Naive thymus-derived CD8-positive, alpha-beta T cell (primary cell): ENCODE measurements at places on chromosomes 12 and 14. TPM values are rescaled to one million over a fixed set of nuclear protein-coding genes. Genes with fewer than 3 reads are reported as not detected.

- DNase-seq, result no peak
Observed at GRCh38 chr14:102738373-102739189, 38.7 kb upstream of the TRAF3 start.

DNA sequence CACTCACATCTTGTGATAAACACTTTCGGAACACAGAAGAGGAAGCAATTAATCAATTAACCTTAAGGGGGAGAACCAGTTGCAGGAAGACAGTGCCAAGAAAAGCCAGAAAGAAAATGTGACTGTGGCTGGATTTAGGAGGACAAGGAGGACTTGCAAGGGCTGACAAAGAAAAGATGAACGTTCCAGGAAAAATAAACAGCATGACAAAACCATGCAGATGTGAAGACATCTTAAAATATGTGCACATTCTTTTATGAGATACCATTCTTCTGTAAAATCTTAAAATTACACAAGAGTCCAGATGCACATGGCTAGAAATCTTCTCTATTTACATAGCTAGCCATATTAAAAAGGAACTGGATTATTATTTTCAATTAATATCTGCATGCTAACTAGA lies 33.4 kb downstream of the KITLG start:
- no peak for DNase-seq

B3GNT4 gene
- polyA plus RNA-seq, result 0.25 TPM

DNA sequence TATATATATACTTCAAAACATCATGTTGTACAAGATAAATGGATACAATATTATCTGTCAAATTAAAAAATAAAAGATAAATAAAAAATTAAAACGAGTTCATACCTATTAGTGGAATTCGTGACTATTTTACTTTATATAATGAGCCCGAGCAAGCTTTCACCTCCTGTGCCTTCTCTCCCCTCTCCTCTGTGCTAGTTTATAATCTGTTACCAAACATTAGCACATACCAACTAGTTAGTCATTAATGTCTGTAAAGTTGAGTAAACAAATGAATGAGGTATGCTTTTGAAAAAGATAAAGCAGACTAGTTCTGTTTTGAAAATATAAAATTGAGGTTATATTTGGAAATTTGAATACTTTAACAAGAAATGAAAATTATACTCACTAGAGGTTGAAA lies 84.0 kb downstream of the LRRC9 start:
- DNase-seq, result no peak

DNA sequence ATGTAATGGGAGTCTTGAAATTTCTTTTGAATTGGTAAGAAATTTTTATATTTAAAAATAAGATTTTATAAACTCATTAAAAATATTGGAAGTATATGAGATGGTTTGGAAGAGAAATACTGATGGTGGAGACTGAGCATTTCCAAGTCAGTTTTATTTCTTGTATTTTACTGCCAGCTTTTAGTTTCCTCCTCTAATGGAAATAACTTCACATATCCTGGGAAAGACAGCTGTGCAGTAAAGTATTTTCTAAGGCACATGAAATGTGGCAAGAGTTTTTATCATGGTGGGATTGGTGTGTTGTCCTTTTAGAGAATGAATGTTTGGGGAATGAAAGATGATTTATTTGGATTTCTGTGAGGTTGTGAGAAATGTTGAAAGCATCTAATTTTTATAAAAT lies 346.9 kb upstream of the RGS6 start:
- no peak for DNase-seq

OR10G2 gene
- polyA plus RNA-seq, result 0.24 TPM

RFLNA gene
- not detected for polyA plus RNA-seq

DNA sequence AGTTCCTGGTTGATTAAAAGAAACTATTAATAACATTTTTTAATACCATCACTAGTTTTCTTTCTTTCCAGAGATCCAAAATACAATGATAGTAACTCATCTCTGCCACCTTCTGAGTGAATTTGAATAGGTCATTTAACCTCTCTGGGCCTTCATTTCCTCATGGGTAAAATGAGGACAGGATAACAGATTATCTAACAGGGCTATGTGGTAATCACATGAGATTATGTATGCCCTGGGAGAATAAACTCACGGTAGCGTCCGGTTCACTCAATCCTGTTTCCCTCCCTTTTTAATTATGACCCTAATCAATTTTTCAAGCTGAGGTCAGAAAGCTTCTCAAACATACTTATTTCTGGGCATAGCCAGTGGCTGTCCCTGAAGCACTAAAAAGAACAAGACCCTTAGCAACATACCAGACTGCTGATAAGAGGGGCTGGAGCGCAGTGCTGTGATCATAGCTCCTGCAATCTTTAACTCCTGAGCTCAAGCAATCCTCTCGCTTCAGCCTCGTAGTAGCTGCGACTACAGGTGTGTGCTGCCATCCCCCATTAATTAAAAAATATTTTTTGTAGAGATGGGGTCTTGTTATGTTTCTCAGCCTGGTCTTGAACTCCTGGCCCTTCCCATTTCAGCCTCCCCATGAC lies 24.2 kb downstream of the ATXN2 start:
- no peak for DNase-seq

DNA sequence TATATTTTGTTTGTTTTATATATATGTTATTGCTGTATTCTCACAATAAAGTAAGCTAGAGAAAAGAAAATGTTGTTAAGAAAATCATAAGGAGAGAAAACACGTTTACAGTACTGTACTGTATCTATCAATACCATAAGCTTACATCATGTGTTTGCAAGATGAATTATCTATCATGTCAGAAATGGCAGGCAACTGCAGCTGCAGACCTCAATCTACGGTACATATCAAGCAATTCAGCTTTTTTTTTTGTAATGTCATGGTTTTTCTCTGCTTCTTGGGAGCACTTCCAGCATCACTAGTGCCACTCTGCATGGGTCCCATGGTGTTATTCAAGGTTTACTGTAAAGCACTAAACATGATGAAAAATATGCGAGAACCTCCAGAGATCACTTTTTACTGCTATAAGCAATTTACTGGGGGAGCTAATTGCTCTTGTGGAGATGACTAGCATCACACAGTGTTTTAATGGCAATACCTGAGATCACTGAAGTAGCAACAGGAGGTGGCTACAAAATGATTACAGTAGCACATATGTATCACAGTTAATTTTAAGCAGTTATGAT lies 9.0 kb upstream of the KRT2 start:
- DNase-seq, result no peak

DNA sequence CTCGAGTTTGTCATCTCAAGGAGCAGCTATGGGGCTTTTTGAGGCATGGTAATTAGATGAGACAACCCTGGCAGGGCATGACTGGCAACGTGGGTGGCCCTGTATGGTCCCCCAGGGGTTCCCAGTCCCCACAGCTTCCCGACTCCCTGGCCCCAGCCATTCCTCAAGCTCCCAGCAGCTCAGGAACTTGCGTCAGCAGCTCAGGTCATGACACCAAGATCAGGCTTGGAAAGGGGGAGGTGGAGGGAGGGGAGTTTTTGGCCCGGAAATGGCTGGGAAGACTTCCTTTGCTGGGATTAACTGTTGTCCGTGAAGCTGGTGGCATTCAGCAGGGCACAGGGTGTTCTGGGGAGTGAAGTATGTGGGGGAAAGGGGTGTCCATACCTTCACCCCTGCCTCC lies 10.4 kb upstream of the NRIP2 start:
- DNase-seq, result no peak
